ENCODE measurements at places on chromosomes 6 and 20.

DNA sequence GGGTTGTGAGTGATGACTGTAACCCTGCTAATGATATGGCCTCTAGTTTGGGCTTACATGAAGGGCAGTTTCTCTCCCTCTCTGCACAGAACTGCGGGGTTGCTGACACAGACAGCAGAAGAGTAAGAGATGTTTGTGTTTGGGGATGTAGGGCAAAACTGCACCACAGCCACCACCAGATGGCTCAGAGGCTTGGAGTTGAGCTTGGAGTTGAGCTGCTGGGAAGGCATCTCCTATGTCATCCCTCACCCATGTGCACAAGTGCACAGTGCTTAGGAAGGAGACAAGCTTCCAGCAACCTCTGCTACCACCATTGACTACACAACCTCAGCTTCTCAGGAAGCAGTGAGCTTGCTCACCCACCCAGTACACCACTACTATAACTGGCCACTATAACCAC, 303.9 kb upstream of the DEFB112 start:
- no peak for DNase-seq

- no peak for DNase-seq
These were observed 79.4 kb downstream of the BMP6 start for GRCh38 chr6:7805078-7805849.

- DNase-seq, result no peak
These were observed 21.8 kb upstream of the BTBD3 start for GRCh38 chr20:11895861-11896387.

DNA sequence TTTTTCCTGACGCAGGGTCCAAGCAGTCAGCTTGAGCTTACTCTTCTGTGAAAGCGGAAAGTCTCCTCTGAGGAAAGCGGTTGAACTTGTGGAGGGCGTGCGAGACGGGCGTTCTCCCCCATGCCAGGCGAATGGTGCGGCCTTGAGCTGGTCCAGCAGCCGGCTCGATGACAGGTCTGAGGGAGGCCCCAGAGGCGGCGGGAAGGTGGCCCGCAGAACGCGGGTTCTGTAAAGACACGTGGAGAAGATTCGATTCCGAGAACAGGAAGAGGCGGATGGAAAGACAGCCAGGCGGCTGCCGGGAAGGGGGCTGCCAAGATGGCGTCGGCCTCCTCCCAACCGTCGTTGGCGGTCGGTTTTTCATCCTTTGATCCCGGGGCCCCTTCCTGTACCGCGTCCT, 75.6 kb upstream of the TXNDC5 start:
- no peak for DNase-seq

GRCh38 chr6:150420926-150421325, 52.1 kb downstream of the IYD start:
- DNase-seq, result no peak

GRCh38 chr6:80921861-80922460, 815.5 kb downstream of the BCKDHB start:
- DNase-seq, result no peak

DNA sequence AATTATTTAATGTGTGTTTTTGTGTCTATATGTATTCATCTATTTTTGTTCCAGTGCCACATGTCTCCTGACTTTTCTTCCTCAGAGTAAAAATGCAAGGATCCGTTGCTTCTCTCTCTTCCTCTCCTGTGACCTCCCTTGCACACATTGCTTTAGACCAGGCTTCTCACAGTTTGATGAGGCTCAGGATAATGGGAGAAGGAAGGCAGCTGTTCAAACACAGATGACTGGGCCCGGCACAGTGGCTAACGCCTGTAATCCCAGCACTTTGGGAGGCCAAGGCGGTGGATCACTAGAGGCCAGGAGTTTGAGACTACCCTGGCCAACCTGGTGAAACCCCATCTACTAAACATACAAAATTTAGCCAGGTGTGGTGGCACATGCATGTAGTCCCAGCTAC, 241.9 kb downstream of the SAMD5 start:
- DNase-seq, result no peak

DNA sequence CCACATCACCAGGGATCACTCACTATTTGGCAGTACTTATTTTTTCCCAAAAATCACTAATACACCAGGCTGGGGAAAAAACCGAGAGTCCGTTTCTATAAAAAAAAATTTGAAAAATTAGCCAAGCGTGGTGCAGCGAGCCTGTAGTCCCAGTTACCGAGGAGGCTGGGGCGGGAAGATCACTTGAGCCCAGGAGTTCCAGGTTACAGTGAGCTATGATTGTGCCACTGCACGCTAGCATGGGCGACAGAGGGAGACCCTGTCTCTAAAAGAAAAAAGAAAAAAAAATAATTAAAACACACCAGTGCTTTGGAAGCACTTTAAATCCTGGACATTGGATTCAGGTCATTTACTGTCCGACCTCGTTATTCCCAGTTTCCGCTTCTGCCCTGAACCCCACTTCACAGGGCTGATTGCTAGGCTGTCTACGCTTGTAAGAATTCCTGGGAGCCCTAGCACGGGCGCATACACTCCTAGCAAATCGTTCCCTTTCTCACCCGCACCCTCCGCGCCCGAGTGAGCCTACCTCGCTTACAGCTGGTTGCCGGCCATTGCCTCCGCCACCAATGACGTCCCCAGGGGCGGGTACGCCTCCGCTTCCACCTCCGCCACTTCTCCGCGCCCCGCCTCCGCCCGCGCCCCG, at the start of gene TPMT:
Gene TPMT (minus strand): TSS at position 571 of the 643 bp plus-strand sequence. CDS start 5,950 bp downstream, outside the sequence.
- DNase-seq, result no peak

GRCh38 chr6:12103158-12103557, 91.0 kb downstream of the HIVEP1 start:
- no peak for DNase-seq

DNA sequence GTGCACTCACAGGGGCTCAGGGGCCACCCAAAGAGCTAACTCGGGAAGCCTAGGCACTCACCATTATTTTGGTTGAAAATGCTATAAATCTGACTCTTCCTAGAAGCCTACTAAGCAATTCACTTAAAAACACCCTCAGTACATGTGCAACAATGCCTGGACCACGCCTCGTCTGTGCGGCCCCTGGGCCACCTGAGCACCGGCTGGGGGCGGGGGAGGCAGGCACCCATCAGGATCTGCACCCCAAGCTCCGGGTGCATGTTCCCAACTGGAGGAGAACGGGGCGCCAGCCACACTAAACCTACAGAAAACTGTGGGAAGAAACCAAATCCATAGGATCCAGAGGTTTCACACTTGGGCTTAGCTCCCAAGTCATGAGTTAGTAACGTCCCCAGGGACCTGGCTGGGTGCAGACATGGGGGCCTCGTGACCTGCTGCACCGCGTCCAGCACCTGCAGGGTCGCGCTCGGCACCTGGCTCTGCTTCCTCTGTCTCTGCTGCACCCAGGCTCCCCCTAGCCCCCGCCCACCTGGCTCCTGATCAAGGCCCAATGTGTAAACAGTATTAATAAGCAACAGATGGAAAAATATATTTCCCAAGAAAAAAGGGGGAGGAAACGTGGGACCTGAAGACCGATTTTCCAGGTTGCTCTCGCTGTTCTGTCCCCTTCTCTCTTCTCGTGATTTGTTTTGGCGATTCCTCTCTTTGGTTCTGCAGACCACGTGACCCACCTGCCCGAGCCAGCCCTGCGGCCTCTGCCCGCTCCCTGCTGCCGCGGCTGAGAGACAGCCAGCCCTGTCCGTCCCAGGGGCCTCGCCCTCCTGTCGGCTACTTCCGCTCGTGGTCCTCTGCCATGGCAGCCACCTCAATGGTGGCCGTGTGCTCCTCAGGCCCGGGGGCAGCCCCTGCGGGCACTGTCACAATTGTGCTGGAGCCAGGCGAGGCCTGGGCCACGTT, 15.5 kb upstream of the HELZ2 start:
- no peak for DNase-seq

- no peak for DNase-seq
These were observed 3.0 kb upstream of the CRIP3 start for GRCh38 chr6:43311666-43312065.

- DNase-seq, result no peak
These were observed 11.6 kb downstream of the CST3 start for GRCh38 chr20:23626040-23626620.

DNA sequence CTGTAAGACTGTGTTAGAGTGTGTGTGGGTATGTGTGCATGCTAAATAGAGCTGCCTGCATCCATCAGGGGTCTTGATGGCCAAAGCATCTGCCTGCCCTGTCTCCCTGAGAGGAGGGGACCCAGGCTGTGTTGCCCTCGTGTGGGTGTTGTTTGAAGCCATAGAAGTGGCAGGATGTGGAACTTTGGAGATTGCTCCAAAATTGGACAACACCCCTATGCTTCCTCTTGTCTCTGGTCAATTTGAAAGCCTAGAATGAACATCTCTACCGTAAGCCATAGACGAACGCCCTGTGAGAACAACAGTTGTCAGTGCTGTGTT, 82.6 kb downstream of the ASXL1 start:
- DNase-seq, result no peak

DNA sequence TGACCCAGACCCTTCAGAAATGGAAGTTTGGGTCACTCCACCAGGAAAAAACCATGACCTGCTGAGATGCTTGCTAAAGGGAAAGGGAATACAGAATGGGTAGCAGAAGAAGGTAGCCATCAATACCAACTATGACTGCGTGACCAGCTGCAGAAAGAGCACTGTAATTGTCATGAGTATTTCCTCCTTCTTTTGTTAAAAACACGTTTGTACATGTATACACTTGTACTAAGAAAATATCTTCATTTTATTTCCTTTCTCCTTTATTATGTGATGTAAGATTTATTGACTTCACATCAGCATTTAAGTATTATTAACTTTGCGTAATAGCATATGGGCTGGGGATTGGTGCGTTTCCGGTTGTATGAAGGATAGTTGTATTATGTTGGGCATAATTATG, 12.6 kb upstream of the MUC21 start:
- DNase-seq, result no peak

DNA sequence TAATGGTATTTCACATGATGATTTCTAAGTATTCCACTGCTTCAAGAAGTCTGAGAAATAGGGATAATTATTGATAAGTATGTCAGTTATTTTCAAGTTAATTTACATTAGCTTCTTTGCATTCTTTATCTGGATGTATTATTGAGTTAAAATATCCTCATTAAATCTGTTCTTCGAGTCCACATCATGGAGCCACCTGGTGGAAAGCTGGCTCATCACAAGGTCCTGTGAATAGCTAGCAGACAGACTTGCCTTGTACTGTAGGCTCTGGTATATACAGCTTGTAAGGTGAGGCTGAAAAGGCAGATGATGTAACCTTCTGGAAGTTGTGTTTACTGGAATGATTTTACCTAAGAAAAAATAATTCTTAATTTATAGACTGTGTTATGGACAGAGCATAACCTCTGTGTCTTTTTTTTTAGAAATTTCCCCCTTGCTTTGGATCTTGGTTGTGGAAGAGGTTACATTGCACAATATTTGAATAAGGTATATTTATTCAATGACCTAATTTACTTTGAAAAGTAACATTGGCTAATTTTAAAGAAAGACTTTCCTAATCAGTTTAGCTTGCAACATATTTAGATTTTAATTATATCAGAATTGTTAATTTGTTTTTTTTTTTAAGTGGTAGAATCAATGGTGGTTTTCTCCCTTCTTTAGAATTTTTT, 3.5 kb downstream of the NDUFAF5 start:
- DNase-seq, result peak; percentile 42

DNA sequence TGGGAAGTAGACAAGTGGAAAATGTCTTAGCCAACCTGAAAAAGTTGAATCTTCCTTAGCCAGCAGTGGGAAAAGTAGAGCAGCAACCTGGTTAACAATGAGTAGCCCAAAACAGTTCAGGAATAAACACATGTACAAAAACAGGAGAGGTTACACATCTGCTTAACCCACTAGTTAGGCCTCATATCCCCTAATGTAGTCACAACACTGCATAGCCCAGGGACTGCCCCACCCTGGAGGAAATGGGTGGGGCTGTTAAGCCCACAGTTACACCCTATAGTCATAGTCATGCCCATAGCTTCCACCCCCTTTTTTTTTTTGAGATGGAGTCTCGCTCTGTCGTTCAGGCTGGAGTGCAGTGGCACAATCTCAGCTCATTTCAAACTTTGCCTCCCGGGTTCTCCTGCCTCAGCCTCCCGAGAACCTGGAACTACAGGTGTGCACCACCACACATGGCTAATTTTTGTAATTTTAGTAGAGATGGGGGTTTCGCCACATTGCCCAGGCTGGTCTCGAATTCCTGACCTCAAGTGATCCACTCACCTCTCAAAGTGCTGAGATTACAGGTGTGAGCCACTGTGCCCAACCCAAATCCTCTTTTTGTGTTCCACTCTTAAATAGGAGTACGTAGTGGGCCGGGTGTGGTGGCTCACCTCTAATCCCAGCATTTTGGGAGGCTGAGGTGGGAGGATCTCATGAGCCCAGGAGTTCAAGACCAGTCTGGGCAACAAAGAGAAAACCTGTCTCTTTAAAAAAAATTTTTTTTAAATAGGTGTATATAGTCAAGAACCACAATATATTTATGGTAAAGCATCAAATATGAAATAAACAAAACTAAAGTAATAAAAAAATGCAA, 24.5 kb downstream of the ILRUN start:
- no peak for DNase-seq

GRCh38 chr20:11965602-11966001, 47.9 kb downstream of the BTBD3 start:
- DNase-seq, result no peak

DNA sequence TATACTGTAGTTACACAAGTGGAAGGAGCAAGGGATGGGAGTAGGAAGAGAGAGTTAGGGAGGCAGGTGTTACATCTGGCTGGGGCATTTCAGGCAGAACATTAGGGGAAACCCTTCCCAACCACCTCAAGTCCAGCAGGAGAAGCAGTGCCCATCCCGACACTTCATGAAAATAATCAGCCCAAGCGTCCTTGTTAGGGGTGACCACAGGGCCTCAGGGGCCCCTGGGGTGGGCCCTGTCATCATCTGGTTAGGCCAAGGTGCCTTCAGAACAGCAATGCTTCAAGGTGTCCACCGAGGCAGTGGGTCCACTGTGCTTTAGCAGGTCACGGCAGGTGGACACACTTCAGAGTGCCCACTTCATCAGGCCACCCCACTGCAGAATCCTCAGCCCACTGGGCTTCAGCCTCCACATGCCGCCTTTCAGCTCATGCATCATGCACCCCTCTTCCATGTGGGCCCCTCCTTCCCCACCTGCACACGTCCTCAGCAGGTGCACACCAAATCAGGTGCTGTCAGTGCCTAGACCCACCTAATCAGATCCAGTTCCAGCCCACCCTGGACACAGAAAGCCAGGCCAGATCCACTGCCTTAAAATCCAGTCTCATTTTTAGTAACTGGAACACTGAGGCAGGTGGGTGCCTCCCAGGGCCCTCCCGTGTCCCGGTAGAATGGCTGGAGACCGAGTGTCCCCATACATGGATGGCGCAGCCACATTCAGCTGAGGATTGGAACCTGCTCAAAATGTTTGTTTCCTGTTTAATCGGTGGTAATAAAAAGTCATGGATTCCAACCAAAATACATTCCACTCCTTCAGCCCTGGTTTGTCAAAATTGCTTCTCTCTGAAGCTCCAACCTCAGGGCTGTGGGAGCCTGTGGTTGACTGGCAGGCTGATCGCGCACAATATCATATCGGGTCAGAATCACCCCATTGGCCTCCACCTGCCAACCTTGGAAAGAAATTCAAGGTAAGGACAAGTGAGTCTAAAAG, 99.5 kb downstream of the ANKRD60 start:
- DNase-seq, result no peak
